Activated gamma-delta T cell (primary cell): ENCODE measurements at places on chromosomes 12 and 14.

- DNase-seq, result no peak
Measured at GRCh38 chr12:116201908-116202307, 75.6 kb downstream of the MED13L start.

DNA sequence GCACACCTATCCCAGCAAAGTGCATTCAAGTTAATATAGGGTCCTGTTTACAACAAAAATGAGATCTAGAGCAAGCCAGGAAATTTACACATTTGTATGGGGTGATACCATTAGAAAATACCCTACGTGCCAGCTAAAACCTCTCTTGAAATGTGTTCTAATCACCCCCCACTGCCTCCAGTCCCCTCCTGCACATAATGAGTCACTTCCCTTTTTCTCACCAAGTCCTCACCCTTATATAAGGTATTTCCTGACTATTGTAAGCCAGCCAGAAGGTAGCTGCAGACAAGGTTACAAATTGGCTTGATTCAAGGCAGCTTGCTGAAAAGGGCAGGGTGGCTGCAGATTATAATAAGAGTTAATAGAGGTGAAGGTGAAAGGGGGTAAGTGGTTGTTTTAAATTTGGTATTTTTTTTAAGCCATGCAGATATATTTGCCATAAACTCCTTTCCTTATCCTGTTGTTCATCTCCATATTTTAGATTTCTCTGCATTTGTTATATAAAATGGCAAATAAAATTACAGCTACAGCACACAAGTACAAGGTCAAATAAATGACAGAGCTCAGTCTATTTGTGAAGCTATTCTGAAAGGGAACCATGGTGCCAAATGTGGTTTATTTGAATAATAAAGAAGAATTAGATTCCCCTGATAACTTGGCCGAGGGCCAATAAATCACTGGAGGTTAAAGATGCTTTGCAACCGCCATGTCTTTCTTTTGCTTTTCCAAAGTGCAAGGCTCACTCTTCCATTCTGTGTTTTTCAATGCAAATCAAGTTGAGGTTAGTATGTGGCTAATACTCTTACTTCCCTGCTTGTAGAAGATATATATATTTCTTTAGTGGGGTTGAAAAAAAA is 385.9 kb downstream of the EGLN3 start:
- no peak for DNase-seq

- DNase-seq, result no peak
Measured at GRCh38 chr14:75493592-75494087, 28.6 kb upstream of the BATF start.

DNA sequence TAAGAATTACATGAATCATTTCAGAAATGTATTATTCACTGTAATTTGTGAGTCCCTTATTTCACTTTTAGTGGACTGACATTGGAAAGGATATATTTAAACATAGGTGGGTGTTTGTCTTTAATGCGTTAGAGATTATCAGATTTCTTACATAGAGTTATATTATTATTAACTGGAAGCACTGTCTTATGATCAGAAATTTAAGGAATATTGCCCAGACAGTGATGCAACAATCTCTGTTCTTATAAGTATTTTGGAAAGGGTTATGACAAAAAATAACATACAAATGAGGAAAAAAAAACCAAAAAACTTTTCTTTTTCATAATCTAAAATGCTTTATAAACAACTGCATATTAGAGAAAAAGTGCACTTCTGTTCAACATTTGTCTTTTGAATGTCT is 836.6 kb downstream of the SLC6A15 start:
- DNase-seq, result no peak

GRCh38 chr12:130506844-130507243 is 169.2 kb downstream of the PIWIL1 start:
- DNase-seq, result no peak

- no peak for DNase-seq
Measured at GRCh38 chr14:41805633-41806032, 199.0 kb downstream of the LRFN5 start.

DNA sequence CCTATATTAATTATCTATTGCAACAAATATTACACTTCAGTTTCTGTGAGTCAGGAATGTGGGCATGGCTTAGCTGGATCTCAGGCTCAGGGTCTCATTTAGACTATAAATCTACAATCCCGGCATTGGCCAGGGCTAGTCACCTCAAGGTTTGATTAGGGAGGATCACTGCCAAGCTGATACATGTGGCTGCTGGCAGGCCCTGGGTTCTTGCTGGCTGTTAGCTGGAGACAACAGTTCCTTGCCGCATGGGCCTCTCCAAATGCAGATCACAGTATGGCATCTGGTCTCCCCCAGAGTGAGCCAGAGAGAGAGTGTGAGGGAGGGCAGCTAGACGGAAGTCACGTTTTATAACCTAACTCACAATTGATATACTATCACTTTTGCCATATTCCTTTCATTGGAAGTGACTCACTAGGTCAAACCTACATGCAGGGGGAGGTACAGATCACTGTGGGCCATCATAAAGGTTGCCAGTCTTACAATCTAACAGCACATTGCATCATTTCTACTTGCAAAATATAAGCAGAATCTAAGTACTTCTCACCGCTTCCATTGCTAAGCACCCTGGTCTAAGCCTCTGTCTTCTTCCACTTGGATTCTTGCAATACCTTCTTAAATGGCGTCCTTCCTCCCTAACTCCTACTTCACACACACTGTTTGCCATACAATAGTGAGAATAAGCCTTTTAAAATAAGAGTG is 174.0 kb upstream of the ARHGAP5 start:
- DNase-seq, result no peak

DNA sequence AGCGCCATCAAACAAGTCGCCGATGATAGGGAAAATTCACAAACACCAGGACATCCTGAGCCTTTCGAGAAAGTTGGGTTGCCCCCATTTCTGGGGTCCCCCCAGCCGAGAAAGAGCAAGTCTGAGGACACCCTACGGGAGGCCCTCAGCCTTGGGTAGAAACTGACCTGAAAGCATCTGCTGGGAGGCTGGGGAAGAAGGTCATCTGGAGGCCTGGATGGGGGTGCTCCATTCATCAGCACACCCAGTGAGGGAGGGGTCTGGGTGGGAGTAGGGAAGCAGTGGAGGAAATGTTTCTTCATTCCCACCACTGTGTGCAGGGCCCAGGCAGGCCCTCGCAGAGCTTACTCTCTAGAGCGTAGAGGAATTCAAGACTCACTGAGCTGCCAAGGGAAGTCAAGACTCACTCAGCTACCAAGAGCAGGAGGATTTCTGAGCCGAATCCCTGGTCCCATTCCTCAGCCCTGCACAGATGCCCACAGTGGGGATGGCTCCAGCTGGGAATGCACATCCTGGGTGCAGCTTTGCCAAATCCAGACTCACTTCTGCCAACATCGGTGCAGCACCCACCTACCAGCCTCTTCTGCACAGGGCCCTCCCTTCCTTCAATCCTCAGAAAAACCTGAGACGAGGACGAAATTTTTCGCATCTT is 38.1 kb downstream of the DIO3 start:
- DNase-seq, result no peak

DNA sequence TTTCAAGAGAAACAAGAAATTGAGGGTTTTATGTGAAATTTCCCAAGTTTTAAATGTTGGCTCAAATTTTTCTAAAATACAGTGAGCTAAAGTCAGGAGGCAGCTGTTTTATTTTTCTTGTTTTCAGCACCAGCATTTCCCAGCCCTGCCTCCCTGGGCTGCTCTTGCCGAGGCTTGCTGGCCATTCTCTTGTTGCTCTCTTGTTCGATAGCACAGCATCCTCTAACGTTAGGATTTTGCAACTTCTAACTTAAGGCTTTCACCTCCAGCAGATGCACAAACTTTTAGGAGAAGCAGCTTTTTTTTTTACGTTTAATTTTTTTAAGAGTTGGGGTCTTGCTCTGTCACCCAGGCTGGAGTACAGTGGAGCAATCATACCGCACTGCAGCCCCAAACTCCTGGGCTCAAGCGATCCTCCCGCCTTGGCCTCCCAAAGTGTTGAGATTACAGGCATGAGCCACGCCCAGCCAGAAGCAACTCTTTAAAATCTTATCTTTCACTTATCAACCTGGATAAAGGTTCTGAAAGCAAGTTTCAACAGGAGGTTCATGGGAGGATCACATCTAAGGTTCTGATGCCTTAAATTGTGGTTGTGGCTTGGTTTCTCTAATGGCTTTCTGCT is 40.2 kb downstream of the B4GALNT3 start:
- no peak for DNase-seq

DNA sequence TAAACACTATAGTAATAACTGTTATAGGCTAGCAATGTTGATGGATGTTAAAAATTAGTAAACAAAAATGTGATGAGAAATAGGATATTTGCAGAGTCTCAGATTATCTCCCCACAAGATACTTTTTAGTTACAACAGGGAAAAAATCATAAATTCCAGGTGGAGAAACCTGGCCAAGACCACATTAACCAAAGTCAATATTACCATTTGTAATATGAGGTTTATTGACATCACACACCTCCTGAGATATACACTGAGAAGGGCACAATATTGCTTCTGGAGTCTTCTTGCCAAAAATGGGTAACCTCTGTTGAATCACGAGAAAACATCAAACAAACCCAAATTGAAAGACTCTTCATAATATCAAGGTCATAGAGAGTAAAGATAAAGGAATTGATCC is 72.3 kb upstream of the AMIGO2 start:
- no peak for DNase-seq

DNA sequence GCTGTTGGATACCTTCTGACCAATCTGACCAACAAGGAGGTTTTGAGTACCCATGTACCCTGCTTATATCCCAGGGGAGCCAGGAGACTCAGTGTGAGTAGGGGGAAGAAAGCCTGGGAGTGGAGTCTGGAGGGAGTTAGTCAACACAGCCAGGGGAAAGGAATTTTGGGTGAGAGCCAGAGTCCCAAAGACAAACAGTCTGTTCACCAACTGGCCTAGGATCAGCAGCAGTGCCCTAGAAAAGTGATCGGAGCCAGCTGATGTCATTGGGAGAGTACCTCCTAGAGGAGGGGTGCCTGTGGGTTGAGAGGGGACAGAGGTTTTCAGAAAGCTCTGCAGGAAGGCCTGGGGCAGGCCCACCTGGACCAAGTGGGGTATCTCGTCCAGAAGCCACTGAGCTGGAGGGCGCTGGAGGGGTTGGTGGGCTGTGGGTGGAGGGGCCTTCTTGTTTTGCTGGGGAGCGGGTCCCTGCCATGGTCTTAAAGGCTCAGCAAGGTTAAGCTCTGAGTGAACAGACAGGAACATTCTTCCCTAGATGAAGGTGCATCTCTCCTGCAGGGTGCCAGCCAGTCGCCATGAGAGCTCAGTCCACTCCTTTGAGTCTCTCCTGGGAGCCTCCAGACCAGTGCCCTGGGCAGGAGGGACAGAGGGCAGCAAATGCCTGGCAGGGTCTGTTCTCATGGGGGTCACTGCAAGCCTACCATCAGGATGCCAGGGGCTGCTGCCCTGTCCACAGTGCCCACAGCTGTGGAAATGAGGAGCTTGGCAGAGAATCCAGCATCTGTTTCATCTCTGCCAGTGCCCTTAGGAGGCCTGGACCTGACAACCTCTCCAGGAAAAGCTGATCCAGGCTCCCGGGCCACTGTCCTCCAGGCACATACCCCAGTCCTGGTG is 63.6 kb downstream of the CHGA start:
- no peak for DNase-seq

DNA sequence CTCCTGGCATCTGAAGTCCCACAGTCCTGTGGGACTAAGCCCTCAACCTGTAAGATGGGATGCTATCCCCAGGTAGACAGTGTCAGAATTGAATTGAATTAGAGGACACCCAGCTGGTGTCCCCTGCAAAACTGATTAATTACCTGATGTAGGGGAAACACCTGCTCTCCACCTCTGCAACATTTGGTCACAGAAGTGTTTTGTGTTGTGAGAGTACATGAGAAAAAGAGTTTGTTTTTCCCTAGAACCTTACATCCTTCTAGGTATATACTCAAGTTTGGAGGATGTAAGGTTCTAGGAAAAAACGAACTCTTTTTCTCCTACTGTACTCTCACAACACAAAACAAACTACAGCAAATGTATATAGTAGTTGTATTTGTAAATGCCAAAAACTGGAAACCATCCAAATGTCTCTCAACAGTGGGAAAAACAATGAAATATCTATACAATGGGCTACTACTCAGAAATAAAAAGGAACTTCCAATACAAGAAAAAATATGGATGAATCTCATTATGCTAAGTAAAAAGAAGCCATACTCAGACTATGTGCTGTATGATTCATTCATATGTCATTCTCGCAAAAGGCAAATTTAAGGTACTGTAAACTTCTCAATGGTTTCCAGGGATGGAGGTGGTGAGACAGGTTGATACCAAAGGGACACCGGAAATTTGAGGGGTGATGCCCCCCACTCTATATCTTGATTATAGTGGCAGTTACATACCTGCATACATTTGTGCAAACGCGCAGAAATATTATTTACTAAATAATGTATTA is 160.7 kb downstream of the MED13L start:
- DNase-seq, result no peak

- DNase-seq, result no peak
Measured at GRCh38 chr12:122943196-122943595, 23.1 kb downstream of the ABCB9 start.

- DNase-seq, result no peak
Measured at GRCh38 chr14:29857551-29857950, 70.1 kb downstream of the PRKD1 start.

DNA sequence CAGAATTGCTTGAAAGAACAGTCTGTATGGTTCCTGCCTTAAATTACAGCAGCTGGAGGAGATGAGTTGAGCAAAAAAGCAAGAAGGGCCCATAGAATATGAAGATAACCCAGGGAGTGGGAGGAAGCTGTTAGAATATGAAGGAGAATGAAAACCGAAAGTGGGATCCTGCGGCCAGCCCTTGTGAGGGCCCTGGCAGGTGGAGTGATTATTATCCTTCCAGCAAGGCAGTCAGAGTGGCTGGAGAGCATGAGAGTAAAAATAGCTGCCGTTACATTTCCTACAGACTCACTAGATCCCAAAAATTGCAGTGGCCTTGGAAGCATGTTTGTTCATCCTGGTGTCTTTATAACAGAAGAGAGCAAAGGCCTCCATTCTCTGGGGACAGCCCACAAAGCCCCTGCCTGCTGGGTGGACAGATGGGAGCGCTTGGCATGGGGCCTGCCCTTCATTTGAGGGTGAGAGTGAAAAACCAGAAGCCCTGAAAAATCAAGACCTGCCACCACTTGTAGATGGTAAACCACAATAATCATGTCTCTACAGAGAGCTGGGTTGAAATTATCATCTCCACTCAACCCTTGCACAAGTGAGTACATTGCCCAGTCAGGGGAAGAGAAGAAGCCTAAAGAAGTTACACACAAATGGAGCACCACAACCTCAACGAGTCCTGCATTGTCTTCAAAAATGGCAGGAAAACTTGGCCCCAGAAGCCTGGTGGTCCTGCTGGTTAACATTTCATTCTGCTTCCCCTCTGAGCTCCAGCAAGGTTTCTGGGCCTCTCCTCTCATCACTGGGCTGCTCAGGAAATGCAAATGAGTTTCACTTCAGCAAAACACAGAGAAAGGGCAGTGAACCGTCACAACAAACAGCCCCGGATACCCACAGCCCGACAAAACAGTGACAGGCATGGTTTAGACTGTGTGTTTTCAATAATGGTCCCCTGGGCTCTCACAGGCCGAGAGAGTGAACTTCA is 20.5 kb downstream of the ZDHHC22 start:
- no peak for DNase-seq

DNA sequence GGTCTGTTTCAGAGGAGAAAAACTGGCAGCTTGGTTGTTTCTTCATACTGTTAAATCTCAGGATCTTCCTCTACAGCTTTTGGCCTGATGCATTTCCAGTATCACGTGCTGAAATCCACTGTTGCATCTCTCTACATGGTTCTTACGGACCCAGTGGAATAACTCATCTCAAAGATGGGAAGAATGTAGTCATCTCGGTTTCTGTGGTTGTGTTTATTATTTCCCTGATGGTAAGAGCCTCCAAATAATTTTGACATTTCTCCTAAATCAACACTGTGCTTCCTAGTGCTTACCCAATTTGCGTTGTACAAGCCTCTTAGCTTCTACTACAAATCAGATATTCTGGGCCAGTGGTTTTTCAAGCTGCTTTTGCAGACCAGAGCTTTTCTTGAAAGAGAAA is 812.8 kb downstream of the C12orf50 start:
- DNase-seq, result no peak
